Vagina (tissue), 2 donors: ENCODE measurements at places on chromosomes 7 and 10.

- H3K4me1 ChIP-seq: no peaks in the 10 kb centered on the region
- H3K36me3 ChIP-seq: no peaks in the 10 kb centered on the region
- no peak overlapping the region for H3K27ac ChIP-seq
- DNase-seq: no peak
- no peak overlapping the region for H3K4me3 ChIP-seq
Measured at GRCh38 chr7:347644-348479, 57.9 kb downstream of the FOXL3 start.

GRCh38 chr7:5472432-5473315 is 49.0 kb upstream of the TNRC18 start:
- H3K4me3 ChIP-seq: no peak overlapping the region
- peaks cover under 1% of the 10 kb centered on the region for H3K4me1 ChIP-seq
- no peak overlapping the region for H3K27ac ChIP-seq
- H3K27me3 ChIP-seq: no peaks in the 10 kb centered on the region

DNA sequence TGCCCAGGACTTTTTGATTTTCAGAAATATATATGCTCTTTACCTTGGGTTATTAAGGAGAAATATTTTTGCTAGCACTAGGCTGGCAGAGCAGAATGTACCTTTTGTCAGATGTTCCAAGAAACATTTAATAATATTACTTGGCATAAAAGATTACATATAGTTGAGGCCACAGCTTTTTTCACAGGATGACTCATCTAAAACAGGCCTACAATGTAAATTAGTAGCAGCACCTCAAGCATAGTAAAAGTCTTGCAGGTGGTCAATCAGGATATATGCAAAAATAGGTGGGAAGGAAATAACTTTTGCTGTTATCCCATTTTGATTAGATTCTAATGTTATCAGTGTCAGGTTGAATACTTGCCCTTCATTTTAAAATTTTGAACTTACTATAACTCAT is 14.9 kb upstream of the ITGB1 start:
- DNase-seq: no peak
- no peaks in the 10 kb centered on the region for H3K27me3 ChIP-seq
- no peak overlapping the region for H3K27ac ChIP-seq
- no peaks in the 10 kb centered on the region for H3K4me1 ChIP-seq

GRCh38 chr10:17563452-17563851 is 53.7 kb downstream of the HACD1 start:
- H3K27me3 ChIP-seq: no peaks in the 10 kb centered on the region
- no peaks in the 10 kb centered on the region for H3K4me1 ChIP-seq
- H3K4me3 ChIP-seq: no peak overlapping the region
- no peaks in the 10 kb centered on the region for H3K36me3 ChIP-seq
- DNase-seq: no peak

DNA sequence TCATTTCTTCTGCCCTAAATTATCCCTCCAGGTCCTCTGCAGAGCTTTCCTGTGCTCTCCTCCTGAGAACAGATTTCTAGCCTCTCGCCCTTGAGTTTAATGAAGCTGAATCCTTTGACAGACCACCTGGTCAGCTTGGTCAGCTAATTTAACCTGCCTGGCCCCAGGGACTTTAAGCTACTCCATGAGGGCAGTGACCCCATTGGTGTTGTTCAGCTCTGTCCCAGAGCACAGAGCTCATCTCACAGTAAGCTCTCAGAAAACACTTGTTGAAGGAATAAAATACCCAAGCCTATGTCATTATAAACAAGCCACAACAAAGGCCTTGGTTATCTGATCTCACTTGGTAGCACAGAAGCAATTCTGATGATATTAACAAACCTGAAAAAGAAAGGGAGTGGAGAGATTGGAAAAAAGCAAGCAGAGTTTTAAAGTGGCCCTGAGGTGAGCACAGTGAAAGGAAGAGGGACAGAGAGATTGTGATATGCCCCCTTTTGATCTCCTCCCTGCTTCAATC is 24.4 kb downstream of the SLC26A4 start:
- H3K4me3 ChIP-seq: no peak overlapping the region
- no peaks in the 10 kb centered on the region for H3K27me3 ChIP-seq
- H3K4me1 ChIP-seq: no peaks in the 10 kb centered on the region

DNA sequence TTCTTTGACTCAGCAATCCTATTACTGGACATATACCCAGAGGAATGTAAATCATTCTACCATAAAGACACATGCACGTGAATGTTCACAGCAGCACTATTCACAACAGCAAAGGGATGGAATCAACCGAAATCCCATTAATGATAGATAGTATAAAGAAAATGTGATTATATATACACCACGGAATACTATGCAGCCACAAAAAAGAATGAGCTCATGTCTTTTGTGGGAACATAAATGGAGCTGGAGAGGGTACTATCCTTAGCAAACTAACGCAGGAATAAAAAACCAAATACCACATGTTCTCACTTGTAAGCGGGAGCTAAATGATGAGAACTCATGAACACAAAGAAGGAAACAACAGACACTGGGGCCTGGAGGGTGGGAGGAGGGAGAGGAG is 201.9 kb downstream of the DNAJC1 start:
- DNase-seq: no peak
- no peaks in the 10 kb centered on the region for H3K4me1 ChIP-seq
- H3K36me3 ChIP-seq: no peaks in the 10 kb centered on the region
- H3K27ac ChIP-seq: no peak overlapping the region
- no peaks in the 10 kb centered on the region for H3K27me3 ChIP-seq

- no peaks in the 10 kb centered on the region for H3K27me3 ChIP-seq
- DNase-seq: no peak
- peaks cover 69% of the 10 kb centered on the region for H3K4me1 ChIP-seq
- no peaks in the 10 kb centered on the region for H3K36me3 ChIP-seq
Measured at GRCh38 chr10:3467052-3467951, 294.7 kb upstream of the PITRM1 start.

DNA sequence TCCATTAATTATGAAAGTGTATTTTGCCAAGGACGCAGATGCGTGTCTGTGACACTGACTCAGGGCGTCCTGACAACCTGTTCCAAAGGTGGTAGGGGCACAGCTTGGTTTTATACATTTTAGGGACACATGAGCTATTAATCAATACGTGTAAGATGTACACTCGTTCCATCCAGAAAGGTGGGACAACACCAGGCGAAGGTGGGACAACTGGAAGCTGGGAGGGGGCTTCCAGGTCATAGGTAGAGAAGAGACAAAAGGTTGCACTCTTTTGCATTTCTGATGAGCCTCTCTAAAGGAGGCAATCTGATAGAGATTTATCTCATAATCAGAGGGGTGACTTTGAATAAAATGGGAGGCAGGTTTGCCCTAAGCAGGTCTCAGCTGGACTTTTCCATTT is 82.7 kb upstream of the ZNF746 start:
- H3K27ac ChIP-seq: no peak overlapping the region
- DNase-seq: no peak
- H3K27me3 ChIP-seq: no peaks in the 10 kb centered on the region

- peak overlapping the region; percentile 9 for H3K4me3 ChIP-seq
- DNase-seq: no peak
- H3K27ac ChIP-seq: no peak overlapping the region
Measured at GRCh38 chr7:149741629-149742028, 31.8 kb downstream of the ZNF467 start.

DNA sequence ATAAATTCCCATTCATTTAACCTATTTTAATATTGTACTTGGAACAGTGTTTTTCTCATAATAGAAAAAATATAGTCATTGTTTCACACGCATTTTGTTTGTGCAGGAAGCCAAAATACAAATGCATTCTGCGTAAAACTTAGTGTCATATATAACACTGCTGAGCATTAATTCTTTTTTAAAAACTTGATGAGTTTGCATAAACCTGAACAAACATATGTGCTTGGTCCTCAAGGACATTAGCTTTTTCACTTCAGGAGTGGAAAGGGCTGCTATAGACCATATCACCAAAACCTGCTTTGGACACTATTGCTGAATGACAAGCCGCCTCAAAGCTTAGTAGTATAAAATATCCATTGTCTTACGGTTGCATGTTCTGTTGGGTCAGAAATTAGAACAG is 101.6 kb upstream of the PRR15 start:
- H3K27ac ChIP-seq: no peak overlapping the region
- H3K36me3 ChIP-seq: no peaks in the 10 kb centered on the region
- no peaks in the 10 kb centered on the region for H3K27me3 ChIP-seq

DNA sequence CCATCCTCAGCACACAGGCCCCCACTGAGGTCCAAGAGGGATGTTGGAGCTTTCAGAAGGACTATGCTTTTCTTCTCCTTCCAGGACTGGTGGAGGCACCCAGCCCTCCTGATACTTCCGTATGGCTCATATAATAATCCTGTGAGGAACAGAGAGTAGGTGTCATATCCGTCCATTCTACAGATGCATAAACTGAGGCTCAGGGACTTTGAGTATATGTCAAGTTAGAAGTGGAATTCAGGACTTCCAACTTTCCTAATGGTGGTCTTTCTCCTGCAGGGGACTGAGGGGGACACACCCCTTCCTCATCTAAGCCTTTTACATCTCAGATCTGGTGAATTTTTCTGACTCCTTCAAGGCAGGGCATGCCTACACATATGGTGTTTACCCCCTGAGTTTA is 153.7 kb downstream of the RPS24 start:
- DNase-seq: no peak
- no peak overlapping the region for H3K27ac ChIP-seq
- H3K4me1 ChIP-seq: no peaks in the 10 kb centered on the region
- no peaks in the 10 kb centered on the region for H3K36me3 ChIP-seq
- no peak overlapping the region for H3K4me3 ChIP-seq
- H3K27me3 ChIP-seq: no peaks in the 10 kb centered on the region

DNA sequence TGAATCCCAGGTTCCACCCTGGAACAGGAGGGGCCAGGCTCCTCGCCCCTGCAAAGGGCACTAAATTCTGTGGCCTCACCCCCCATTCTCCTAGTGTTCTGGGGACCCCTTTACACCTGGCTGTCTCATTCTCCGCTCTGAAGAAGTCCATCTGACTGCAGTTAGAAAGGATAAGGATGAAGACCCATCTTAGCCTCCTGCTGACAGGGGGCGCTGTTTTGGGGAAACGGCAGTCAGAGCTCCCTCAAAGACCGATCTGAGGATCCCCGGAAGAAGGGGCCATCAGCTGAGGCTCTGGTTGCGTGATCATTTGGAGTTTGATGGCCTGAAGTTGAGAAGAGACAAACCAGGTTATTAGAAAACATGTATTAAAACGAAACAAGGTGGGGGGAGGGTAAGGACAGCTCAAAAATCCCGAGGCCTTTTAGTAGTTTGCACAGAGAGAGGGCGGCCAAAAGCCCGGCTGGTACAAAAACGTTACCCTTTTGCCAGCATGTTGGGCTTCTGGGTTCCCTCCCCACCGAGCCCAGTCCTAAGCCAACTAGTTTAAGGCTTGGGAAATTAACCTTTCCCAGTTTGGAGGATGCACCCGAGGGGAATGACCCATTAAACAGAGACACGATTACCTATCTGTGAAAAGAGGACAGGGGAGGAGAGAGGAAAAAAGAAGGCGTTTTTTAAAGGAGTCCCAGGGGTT is 102.8 kb downstream of the CHN2 start:
- H3K27me3 ChIP-seq: no peaks in the 10 kb centered on the region
- H3K4me1 ChIP-seq: peaks cover 14% of the 10 kb centered on the region
- no peak overlapping the region for H3K4me3 ChIP-seq

DNA sequence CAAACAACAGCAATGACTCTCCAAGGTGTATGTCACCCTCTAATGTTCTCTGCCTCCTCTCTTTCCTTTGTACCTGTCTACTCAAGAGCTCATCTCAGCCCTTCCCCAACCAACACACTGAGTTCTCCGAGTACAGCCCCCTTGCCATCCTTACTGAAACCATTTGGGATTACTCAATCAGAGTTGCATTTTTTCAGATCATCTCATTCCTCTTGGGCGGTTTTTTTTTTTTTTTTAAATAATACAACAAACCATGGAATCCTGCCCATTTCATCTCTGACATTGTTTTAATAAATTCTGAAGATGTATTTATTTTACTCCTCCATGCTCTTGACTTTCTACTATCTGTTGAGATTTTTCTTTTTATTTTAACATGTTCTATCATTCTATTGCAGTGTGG is 4.2 kb upstream of the CREB3L2 start:
- no peak overlapping the region for H3K27ac ChIP-seq
- no peaks in the 10 kb centered on the region for H3K36me3 ChIP-seq
- no peaks in the 10 kb centered on the region for H3K27me3 ChIP-seq
- no peaks in the 10 kb centered on the region for H3K4me1 ChIP-seq
- no peak for DNase-seq
- H3K4me3 ChIP-seq: no peak overlapping the region

- DNase-seq: no peak
- H3K4me3 ChIP-seq: no peak overlapping the region
- H3K27ac ChIP-seq: no peak overlapping the region
- no peaks in the 10 kb centered on the region for H3K36me3 ChIP-seq
- H3K27me3 ChIP-seq: no peaks in the 10 kb centered on the region
- no peaks in the 10 kb centered on the region for H3K4me1 ChIP-seq
Measured at GRCh38 chr7:100208911-100209408, 10.8 kb upstream of the PVRIG start.

DNA sequence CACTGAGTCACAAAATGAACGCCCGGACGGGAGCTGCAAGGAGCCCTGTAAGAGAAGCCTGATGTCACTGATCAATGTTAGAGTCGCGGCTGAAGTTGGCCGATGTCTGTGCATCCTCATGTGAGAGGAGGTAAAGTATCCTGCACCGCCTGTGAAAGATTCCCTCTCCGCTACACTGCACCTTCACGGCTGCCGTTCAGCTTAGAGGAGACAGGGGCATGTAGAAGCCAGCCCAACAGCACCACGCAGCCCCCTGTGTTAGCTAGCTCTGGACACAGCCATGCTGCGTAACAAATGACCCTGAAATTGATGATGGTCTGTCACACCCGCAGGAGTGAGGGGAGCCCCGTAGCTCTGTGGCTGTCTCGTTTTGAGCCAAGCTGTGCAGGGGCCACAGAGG is 81.5 kb upstream of the DIP2C start:
- no peaks in the 10 kb centered on the region for H3K27me3 ChIP-seq
- H3K36me3 ChIP-seq: no peaks in the 10 kb centered on the region
- DNase-seq: peak; percentile 72
- no peak overlapping the region for H3K4me3 ChIP-seq

DNA sequence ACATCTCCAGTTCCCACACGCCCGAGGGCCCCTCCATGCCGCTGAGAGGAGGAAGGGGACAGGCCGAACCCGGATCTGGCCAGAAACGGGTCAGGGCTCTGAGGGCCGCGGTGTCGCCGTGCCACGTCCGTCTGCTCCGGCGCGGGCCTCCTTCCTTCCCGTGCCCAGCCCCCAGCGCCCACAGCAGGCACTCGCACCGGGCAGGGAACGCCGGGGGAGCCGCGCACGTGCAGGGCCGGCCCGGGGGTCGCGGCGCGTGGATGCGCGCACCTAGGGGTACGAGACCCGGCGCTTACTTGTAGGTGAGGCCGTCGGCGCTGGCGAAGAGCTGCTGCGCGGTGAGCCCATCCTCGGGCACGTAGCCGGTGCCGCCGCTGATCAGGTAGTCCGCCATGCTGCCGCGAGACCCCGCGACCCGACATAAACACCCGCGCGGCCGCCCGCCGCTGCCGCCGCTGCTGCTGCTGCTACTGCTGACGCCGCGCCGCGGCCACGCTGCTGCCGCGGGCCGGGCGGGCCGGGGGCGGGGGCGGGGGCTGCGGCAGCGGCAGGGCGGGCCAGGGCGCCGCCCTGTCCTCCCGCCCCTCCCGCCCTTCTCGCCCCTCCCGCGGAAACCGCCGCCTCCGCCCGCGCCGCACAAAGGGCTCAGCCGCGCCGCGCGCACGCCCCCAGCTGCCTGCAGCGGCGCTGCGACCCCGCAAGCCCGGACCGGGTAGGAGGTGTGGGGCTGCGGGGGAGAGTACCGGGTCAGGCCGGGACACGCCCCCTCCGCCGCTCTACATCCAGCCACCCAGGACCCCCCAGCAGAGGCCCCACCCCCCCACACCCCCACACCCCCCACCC is 4.1 kb downstream of the IMPDH1 start:
- H3K27ac ChIP-seq: peak overlapping the region; percentile 90
- H3K4me3 ChIP-seq: peak overlapping the region; percentile 58
- DNase-seq: no peak
- H3K4me1 ChIP-seq: peaks cover 54% of the 10 kb centered on the region
- no peaks in the 10 kb centered on the region for H3K27me3 ChIP-seq
- peaks cover 10% of the 10 kb centered on the region for H3K36me3 ChIP-seq
